ENCODE measurements at places on chromosomes 16 and 17. TPM values are rescaled to one million over a fixed set of nuclear protein-coding genes. Genes with fewer than 3 reads are reported as not detected.

Gene HSPB9
- 0.17 TPM for polyA plus RNA-seq

Gene MAF
- 53.7 TPM for polyA plus RNA-seq

Gene AIPL1
- 0.07 TPM for polyA plus RNA-seq

Gene ZNF469
- 1.2 TPM for polyA plus RNA-seq

Gene LGALS9B
- polyA plus RNA-seq, result not detected

Gene PSME3
- polyA plus RNA-seq, result 108 TPM

Gene ITGA2B
- polyA plus RNA-seq, result 4.4 TPM

Gene SEPTIN12
- 0.57 TPM for polyA plus RNA-seq

Gene C17orf100
- polyA plus RNA-seq, result 8.7 TPM

Gene TSPOAP1
- 62.3 TPM for polyA plus RNA-seq

Gene TBC1D3C
- polyA plus RNA-seq, result not detected

Gene PTX4
- not detected for polyA plus RNA-seq

Gene TAT
- 0.17 TPM for polyA plus RNA-seq

Gene SOX8
- polyA plus RNA-seq, result 2.9 TPM

Gene SEPTIN1
- 1.8 TPM for polyA plus RNA-seq

DNA sequence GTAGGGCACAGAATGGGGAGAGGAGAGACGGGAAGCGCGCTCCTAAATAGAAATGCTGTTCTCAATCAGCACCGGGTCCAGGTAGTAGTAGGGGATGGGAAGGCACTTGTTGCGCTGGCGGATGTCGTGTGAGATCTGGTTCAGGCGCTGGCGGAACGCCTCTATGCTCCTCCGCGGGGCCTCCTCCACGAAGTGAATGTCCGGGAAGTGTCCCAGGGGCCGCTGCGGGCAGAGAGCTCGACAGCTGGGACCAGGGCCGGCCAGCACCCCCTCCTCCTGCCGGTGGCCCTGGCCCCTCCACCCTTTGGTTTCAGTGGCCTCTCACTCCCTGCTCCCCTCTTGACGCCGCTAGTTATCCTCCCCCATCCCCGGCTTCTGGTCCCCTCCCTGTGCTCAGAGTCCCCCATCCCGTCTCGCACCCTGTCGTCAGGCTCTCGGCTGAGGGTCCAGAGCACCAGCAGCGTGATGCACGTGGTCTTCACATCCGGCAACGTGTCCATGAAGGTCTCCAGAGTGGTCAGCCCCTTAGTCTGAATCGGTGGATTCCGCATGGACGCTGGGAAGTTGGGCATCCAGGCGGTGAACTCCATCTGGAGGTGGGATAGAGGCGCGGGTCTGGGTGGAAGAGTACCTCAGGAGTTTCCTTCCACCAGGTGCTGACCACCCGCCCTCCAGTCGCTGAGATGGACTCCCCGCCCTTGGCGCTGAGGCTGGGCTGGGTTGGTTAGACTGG is 14.6 kb downstream of the ALOX12B start:
- no peak for DNase-seq

DNA sequence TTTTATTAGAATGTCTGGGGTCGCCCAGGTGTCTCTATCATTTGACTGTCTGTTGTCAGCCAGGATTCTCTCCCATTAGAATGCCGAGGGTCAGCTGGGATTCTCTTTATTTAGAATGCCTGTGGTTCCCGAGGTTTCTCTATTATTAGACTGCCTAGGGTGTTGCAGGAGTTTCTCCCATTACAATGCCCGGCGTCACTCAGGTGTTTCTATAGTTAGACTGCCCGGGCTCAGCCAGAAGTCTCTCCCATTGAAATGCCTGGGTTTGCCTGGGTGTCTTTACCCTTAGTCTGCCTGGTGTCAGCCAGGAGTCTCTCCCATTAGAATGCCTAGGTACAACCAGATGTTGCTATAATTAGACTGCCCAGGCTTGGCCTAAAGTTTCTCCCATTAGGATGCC is 2252.0 kb downstream of the TP53TG3F start:
- no peak for DNase-seq

GRCh38 chr17:68455901-68456338 is 1.4 kb downstream of the WIPI1 start:
- no peak for DNase-seq

DNA sequence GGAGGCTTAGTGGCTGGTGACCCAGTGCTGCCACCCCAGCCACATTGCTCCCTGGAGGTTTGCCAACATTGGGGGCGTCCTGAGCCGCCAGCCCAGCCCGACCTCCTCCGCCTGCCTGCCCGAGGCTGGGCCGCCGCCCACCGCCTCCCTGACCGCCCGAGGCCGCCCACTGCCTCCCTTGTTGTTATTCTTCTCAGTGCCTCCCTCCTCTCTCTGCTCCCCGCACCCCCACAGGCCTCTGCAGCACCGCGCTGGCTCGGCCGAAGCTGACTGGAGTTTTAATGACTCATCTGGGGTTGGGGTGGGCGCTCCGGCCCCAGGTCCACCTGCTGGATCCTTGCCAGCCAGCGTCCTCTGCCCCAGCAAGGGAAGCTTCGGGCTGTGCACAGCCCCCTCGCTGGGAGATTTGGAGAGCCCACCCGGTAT is 102.5 kb downstream of the RBFOX3 start:
- DNase-seq, result peak; percentile 37

- DNase-seq, result no peak
Observed at GRCh38 chr16:80585764-80586163, 45.0 kb downstream of the DYNLRB2 start.

GRCh38 chr17:16439811-16440351 is 24.5 kb downstream of the TRPV2 start:
- no peak for DNase-seq

DNA sequence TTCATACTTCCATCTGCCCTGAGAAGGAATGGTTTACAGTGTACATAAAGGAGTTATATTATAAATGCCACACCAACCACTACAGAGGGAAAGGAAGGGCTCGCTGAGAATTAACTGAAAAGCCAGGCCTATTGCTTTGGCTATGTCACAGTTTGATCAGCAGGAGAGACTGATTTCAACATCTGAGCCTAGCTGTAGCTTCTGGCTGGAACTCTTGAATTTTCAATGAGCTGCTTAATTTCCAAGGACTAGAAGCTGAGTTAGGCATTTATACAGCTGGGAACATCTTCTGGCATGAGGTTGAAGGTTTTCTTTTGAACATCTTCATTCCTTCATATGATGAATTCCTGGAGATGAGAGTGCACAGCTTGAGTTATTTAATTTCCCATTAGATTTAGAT is 47.6 kb upstream of the GNAO1 start:
- DNase-seq, result no peak

GRCh38 chr17:31645351-31645750 is 213.7 kb downstream of the COPRS start:
- no peak for DNase-seq

DNA sequence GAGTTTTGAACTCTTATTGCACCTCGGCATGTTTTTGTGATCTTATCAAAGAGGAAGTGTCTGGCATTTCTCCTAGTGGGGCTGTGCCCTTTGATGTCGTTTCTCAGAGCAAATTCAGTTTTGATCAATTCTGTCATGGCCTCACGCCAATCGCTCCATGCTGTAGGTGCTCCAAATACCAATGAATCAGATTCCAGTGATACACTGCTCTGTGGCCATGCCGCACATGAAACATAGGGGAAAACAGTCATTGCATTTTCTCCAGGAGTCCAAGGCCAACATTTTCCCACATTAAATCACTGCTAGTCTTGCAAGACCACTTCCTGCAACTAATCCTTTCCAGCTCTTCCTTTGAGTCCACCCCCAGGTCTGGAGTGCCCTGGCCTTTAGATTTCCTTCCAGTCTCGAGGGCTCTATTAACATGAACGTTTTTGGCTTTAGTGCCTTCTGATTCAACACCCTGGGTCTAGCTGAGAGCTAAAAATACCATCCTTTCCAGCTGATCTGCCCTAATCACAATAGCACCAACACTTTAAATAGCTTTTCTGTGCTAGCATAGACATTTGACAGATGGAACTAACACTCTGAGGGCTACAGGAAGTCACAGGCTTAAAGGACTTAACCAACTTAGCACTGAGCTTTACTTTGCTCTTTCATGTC is 18.2 kb upstream of the RASL10B start:
- peak; percentile 54 for DNase-seq

- DNase-seq, result no peak
Observed at GRCh38 chr16:3054965-3055733, 8.8 kb downstream of the MMP25 start.

DNA sequence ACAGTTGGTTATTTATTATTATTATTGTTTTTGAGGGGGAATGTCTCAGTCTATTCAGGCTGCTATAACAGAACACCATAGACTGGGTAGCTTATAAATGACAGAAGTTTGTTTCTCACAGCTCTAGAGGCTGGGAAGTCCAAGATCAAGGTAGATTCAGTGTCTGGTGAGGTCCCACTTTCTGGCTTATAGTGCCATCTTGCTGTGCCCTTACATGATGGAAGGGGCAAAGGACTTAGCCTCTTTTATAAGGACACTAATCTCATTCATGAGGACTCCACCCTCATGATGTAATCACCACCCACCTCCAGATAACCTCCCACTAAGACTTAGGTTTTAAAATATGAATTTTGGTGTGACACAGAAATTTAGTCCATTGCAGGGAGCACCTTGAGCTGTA is 224.6 kb downstream of the HAPSTR1 start:
- no peak for DNase-seq

- no peak for DNase-seq
Observed at GRCh38 chr17:15154618-15155017, 110.5 kb downstream of the PMP22 start.

GRCh38 chr17:64025732-64026294 is 5.4 kb upstream of the ICAM2 start:
- peak; percentile 49 for DNase-seq

- no peak for DNase-seq
Observed at GRCh38 chr16:68299571-68300453, 10.9 kb downstream of the SLC7A6OS start.

DNA sequence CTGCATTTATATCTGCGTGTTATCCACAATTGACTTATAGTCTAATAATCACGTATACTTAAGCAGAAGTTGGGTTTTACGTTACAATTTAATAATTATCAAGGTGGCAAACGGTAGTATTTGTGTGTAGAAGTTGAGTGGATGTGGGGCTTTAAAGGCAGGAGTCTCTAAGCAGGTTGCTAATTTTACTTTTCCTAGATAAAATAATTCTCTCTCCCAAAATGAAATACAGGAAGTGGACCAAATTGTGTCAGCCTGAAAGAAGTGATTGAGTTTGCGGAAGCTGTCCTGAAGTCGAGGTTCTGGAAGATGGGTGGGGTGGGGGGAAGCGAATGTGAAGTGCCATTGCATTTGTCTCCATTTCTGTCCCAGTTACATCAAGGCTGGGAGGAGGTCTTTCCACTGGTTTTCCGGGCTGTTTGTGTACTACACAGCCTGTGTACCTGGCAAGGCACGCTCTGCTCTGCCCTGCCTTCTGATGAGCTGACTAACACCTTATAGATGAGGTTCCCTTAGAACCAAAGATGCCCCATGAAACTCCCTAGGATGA is 385.1 kb downstream of the WWOX start:
- no peak for DNase-seq

Measured in left kidney (tissue), 8 donors.